Ovary (tissue), 10 donors: ENCODE measurements at places on chromosomes 7 and 10. TPM values are rescaled to one million over a fixed set of nuclear protein-coding genes. Genes with fewer than 3 reads are reported as not detected.

Gene SAP25
- 6.4 TPM for total RNA-seq

DNA sequence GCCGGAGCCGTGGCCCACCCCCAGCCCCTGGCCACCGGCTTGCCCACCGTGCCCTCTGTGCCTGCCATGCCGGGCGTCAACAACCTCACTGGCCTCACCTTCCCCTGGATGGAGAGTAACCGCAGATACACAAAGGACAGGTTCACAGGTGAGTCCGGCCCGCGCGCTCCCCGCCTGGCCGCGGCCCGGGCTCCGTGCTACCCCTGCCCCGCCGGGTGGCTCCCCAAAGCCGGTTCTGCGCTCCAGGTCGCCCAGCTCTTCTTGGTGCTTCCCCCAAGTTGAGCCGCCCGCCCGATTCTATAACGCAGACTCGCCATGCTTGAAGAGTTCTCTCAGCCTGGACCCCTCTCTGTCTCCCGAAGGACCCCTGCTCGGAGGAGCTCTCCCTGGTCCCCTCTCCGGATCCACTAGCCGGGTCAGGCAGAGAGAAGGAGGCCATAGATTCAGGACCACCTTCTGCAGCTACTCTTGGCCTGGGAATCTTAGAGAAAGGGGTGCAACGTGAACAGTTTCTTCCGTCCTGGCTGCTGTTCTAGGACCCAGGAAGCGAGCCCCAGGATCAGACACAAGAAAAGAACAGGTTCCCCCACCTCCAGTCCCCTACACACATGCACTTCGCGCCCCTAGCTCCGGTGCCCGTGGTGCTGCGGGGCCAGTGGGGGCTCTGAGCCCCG is 999 bp downstream of the TLX1 start:
- DNase-seq = no peak

Gene PLCE1
- total RNA-seq = 7.4 TPM

DNA sequence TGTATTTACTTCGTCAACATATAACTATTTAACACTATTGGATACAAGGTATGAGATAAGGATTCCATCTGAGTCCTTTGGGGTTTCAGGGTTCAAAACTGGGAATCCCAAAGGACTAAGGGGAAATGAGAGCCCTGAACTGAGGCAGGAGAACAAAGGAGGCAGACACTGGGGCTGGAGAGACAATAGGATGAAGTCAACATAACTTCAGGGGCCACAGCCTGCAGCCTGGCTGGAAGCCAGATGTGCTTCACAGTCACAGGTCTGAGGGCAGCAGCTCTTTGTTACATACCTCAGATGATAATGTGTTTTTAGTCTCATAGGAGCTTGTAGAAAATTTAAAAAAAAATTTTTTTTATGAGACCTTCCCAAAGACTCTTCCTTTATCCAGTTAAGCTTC is 73.3 kb downstream of the NRF1 start:
- no peak for DNase-seq

Gene PTER
- total RNA-seq = 4.3 TPM

GRCh38 chr7:14859267-14859666 is 43.3 kb downstream of the DGKB start:
- DNase-seq = no peak

- DNase-seq = no peak
Measured at GRCh38 chr10:51112013-51112412, 37.7 kb downstream of the PRKG1 start.

DNA sequence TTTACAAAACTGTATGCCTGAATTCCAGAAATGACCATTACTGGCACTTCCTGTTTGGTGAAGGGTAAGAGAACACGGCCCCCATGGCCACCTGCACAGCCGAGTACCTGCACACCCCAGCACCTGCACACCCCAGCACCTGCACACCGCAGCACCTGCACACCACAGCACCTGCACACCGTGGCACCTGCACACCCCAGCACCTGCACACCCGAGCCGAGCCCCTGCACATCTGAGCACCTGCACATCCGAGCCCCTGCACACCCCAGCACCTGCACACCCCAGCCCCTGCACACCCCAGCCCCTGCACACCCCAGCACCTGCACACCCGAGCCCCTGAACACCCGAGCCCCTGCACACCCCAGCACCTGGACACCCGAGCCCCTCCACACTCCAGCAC is 243.5 kb downstream of the DNAJB6 start:
- DNase-seq = no peak

Gene WNT8B
- total RNA-seq = not detected

GRCh38 chr10:121059351-121059750 is 208.2 kb downstream of the WDR11 start:
- no peak for DNase-seq

GRCh38 chr7:40843338-40843985 is 708.7 kb downstream of the SUGCT start:
- no peak for DNase-seq

Gene DPP6
- 1.6 TPM for total RNA-seq

GRCh38 chr7:96670338-96671289 is 39.0 kb downstream of the SEM1 start:
- no peak for DNase-seq

DNA sequence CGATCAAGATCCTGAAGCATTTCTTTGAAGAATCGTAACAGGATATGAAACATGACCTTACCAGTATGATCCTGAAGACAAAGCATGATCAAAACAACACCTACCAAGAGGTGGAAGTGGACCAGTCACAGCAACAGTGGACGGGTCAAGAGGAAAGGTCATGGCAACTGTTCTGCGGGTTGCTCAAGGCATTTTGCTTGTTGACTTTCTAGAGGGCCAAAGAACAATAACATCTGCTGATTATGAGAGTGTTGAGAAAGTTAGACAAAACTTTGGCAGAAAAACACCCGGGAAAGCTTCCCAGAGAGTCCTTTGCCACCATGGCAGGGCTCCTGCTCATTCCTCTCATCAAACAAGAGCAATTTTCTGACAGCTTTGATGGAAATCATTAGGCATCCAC is 65.6 kb upstream of the LRRC18 start:
- DNase-seq = no peak

Gene EBF3
- 0.25 TPM for total RNA-seq

DNA sequence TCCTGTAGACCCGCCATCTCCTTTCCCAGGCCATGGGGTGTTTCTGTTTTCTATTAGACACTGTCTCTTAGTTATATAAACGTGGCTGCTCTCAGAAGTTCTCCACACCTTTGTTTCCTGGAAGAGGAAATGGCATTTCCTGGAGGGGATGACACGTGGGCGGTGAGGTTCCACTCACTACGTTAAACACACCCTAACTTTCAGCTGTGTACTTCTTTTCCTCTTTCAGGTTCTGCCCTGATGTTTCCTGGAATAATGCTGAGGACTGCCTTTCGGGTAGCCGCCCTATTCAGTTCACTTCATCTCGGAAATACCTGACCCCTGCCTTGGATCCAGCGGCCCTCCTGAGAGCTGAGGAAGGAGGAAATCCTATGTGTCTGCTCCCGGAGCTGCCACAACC is 3.4 kb upstream of the PRKCQ start:
- DNase-seq = no peak

DNA sequence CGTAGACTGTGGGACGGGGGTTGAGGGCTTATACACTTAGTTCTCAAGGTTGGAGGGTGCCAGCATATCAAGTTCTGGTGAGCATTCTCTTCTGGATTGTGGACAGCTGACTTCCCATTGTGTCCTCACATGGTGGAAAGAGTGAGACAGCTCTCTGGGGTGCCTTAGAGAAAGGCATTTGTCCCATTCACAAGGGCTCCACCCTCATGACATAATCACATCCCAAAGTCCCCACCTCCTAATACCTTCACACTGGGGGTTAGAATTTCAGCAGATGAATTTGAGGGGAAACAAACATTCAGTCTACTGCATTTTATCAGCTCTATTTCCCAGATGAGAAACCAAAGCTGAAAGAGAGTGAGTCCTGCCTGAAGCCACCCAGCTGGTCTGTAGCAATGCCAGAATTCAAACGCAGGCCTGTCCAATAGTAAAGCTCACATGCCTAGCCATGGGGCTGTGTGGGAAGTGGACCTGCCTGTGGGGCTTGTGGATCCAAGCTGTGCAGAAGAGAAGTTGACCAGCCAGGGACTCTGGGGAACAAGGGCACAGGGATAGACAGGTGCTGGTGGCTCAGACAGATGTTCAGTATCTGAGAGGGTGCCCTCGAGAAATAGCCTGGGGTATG is 34.9 kb upstream of the LOXL4 start:
- DNase-seq = no peak

Gene SPDYE17
- total RNA-seq = not detected

Gene CCDC7
- total RNA-seq = 33.3 TPM

DNA sequence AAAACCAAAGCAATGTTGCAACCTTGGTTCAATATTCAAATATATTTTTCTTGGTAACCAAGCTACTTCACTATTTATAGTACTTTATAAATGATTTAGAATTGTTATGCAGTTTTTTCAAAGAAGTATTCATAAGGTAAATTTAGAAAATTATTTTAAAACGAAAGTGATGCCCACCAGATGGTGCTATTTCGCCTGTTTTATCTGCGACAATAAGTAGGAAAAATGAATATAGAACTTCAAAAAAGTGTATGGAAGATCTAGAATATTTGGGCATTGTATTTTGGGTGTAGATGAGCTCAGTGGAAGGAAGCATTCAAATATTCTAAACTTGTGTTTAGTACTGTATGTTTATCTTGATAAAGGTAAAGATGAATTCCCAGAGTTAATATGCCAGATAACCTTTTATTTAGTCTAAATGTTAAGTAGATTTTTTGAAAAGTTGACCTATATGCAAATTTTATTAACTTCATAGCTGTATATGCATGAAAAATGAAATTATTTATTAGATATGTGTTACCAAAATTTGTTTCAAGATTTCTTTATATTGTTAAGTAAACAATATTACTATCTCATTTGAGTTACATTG is 93.2 kb downstream of the ADK start:
- peak; percentile 23 for DNase-seq

Gene ANKRD22
- not detected for total RNA-seq

DNA sequence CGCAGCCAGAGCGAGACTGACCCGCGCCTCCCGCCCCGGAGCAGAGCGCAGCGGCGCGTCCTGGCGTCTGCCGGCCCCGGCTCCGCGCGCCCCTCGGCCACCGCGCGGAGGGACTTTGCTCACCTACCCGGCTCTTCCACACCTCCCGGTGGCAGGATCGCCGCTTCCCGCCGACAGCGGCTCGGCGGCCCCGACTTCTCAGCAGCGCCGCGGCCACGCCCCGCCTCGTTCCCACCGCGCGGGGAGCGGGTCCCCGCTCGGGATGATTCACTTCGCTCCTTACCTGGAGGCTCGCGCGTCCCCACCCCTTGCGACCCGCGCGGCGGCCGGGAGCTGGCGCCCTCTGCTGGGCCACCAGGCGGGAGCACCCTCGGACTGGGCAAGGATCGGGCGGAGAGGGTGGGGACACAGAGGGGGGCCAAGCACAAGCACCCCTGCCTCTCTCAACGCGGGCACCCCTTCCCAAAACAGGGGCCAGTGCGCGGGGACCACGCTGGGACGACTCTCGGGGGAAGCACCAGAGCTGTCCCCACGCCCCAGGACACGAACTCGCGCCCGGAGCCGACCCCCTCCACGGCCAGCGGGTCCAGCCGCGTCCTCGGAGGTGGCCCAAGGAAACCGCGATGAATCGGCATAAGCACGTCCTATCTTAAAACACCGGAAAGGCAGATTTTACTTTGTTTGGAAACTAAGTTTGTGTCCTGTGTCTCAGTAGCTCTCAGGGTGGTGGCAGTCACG is 101.0 kb upstream of the SVIL start:
- DNase-seq = peak; percentile 92

Gene PLAU
- total RNA-seq = 7.6 TPM

DNA sequence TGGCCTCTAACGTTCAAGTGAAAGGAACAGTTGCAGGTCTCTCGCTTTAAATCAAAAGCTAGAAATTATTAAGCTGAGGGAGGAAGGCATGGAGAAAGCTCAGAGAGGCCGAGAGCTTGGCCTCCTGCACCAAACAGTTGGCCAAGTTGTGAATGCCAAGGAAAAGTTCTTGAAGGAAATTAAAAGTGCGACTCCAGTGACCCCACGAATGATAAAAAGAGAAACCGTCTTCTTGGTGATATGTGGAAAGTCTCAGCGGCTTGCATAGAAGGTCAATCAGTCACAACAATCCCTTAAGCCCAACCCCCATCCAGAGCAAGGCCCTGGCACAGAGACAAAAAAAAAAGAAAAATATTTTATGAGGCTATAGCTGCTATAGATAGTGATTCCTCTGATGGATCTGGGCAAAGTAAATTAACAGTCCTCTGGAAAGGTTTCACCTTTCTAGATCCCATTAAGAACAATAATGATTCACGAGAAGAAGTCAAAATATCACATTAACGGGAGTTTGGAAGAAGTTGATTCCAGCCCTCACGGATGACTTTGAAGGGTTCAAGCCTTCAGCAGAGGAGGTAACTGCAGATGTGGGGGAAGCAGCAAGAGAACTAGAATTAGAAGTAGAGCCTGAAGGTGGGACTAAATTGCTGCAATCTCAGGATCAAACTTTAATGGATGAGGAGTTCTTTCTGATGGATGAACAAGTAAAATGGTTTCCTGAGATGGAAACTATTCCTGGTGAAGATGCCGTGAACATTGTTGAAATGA is 42.5 kb upstream of the INPP5A start:
- no peak for DNase-seq

DNA sequence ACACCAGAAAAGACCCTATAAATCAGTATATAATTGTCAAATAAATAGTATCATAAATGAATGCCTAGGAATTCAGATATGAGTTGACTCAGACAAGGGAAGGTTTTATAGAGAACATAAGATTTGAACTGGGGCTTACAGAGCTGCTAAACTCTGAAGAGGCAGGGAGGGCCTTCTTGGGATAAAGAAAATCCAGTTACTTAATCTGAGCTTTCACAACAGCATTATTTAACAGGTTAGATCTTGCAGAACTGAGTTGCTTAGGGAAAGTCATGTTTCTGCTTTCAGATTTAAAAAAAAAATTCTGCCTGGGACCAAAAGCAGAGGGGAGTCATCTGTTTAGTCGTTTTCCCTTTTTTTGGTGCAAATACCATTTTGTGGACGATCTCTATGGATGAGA is 594.8 kb upstream of the FZD8 start:
- DNase-seq = no peak

DNA sequence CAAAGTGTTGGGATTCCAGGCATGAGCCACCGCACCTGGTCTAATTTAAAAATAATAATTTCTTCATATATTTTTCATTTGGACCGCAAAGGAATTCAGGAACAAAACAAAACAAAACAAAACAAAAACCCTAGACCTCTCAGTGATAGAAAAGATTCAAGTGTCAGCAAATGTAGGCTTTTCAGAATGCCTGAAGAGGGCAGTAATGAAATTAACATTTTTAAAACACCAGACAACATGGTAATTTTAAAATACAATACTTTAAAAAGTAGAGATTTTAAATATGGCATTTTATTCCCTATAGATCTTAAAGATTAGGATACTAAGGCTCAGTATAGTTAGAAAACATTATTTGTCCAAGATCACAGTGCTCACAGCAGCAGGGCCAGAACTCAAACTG is 36.6 kb downstream of the DNMBP start:
- DNase-seq = no peak

Gene PIK3AP1
- 7.8 TPM for total RNA-seq

DNA sequence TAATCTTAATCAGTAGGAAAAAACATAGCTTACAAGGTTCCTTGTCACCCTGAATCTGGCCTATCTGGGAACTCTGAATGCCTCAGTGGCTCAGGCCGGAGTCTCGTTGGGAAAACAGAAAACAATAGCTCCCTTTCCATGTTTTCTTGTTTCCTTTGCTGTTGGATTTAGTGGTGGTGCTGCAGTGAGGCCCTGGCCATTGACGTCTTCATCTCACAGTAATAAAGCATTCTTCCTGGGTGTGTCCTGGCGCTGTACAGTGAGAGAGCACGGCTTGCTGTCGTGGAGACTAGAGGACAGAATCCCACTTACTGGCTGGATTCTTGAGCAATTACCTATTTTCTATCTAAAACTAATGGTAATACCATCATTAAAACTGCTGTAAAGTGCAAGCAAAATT is 1.3 kb upstream of the SPOCK2 start:
- no peak for DNase-seq

GRCh38 chr10:3948843-3949242 is 163.8 kb upstream of the KLF6 start:
- DNase-seq = no peak
